Fibroblast of skin of right biceps (primary cell): ENCODE measurements at places on chromosomes 12 and 14.
A peak's percentile ranks its signal among the peaks of the same experiment; 100 is the strongest.

GRCh38 chr14:68137704-68138619 is 318.4 kb downstream of the RAD51B start:
- peak; percentile 96 for DNase-seq

- no peak for DNase-seq
Measured at GRCh38 chr12:6253278-6253677, 53.1 kb downstream of the CD9 start.

GRCh38 chr12:16012117-16012516 is 101.0 kb downstream of the DERA start:
- no peak for DNase-seq

GRCh38 chr12:101877806-101878242 is 444 bp downstream of the DRAM1 start:
- peak; percentile 19 for DNase-seq

DNA sequence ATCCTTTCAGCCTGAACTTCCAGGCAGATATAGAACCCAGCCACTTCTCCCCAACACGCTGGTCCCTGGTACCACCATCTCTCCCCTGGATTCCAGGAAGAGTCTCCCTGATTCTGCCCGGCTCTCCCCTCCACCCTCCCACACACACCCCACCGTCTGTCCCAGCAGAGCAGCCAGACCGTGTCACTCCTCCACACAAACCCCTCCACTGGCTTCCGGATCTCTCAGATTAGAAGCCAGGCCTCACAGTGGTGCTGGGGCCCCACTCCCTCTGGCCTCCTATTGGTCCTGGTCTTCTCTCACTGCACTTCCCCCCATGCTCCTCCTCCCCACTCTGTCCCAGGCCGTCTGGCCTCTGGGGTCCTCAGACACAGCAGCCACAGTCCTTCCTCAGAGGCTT is 52.4 kb upstream of the CDKN3 start:
- DNase-seq = no peak

GRCh38 chr14:61470961-61471293 is 149.5 kb downstream of the PRKCH start:
- no peak for DNase-seq

DNA sequence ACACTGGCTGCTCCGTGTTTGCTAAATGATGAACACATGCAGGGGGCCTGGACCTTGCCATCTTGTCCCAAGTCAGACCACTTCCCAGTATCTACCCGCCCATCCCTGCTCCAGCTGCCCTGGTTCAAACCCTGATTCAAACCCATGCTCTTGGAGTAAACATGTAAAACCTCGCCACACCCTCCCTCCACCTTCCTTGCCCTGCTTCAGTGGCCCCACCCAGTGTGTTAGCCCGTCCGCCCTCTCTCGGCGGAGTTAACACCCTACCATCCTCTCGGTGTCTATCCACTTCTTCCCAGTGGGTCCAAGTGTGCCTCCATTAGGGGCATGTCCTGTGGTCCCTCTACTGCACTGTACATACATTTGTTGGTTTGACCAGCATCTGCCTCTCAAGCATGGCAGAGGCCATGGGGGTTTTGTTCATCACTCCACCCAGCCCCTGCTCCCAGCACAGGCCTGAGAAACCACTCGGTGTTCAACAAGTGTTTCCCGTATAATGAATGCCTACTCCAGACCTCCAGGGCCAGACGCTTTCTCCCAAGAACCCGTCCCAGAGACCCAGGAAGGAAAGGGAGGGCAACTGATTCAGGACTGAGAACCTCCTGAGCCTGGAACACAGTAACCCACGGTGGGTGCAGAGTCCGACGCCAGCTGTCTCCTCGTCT is 37.1 kb downstream of the P2RX4 start:
- DNase-seq = no peak

DNA sequence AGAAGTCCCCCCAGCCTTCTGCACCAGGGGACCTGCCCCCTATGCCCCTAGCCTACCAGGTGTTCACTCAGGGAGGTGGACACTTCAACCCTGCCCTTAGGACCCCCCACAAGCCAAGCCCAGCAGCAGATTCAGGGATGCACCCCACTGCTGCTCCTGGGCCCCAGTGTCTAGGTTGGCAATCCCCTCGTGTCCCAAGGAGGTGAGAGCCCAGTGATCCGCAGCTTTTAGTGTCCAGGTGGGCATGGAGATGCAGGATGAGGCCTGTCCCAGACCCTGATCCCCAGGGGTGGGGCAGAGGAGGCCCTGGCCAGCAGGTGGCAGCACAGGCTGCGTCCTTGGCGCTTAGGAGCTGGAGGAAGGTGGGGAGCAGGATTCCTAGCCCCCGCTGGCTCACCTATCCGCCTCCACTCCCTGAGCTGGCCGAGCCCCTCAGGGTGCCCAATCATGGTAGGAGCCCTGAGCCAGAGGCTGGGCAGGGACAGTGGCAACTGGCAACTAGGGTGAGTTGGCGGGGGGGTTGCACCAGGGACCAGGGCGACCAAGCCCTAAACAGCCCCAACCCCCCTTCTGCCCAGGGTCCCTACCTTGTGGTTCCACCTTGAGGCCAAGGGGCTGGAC is 4.1 kb downstream of the CKB start:
- peak; percentile 46 for DNase-seq

DNA sequence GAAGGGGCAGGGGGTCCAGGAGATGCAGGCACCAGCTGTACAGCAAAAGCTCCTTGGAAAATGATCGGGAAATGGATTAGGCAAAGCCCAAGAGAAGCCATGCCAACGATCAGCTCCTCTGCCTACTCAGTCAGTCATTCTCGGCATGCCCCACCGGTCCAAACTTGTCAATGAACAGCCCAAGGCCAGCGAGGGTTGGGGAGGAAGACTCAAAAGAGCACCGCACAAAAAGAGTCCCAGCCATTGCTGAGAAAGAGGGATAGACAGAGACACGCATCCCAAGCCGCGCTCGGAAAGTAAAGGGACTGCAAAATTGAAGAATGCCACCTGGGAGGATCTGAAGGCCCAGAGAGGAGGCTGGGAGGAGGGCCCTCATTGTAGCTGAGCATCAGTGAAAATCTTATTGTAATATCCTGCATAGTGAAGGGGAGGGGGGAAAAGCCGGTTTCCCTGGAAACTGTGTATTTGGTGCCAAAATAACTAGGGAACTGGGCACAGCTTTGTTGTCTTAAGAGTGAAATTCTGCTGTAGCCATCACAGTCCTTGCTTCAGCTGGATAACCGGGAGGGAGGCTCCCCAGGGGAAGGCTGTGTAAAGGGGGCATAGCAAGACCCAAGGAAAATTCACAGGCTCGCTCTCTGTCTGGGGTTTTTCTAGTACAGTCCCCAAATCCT is 4.7 kb downstream of the KDM2B start:
- peak; percentile 42 for DNase-seq

GRCh38 chr12:57107456-57108155 is 3.6 kb downstream of the STAT6 start:
- no peak for DNase-seq

- DNase-seq = no peak
Measured at GRCh38 chr14:79575032-79575431, 636.3 kb downstream of the DIO2 start.

DNA sequence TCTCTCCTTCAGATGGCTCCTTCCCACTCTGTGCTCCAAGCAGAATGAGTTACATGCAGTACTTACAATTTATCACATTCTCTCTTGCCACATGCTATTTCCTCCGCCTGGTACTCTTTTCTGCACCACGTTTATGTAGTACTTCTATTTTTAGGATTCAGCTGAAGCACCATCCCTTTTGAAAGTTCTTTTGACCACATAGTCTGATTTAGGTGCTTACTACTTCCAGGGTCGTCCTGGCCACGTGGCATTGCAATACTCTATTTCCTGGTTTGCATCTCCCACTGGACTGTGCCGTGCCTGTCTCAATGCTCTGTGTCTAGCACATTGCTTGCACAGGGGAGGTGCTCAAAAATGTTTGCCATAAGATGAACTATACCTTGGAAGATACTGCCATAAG is 16.3 kb upstream of the TBC1D30 start:
- DNase-seq = no peak

DNA sequence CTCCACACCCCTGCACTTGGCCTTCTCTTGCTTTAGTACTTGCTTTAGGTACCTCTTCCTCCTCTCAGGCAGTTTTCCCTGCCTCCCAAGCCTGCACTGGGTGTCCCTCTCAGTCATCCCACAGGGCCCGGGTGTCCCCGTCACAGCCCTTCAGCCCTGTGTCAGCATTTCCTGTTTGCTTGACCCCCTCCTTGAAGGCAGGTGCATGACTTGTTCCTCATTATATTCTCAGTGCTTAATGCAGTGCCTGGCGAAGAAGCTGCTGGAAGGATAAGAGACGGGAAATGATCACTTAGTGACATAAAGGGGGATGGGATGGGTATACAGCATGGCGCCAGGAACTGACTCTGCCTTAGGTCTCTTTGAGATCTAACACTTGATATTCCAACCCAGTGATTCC is 61.5 kb downstream of the IQSEC3 start:
- no peak for DNase-seq

- no peak for DNase-seq
Measured at GRCh38 chr14:102969060-102969791, 46.8 kb downstream of the AMN start.

DNA sequence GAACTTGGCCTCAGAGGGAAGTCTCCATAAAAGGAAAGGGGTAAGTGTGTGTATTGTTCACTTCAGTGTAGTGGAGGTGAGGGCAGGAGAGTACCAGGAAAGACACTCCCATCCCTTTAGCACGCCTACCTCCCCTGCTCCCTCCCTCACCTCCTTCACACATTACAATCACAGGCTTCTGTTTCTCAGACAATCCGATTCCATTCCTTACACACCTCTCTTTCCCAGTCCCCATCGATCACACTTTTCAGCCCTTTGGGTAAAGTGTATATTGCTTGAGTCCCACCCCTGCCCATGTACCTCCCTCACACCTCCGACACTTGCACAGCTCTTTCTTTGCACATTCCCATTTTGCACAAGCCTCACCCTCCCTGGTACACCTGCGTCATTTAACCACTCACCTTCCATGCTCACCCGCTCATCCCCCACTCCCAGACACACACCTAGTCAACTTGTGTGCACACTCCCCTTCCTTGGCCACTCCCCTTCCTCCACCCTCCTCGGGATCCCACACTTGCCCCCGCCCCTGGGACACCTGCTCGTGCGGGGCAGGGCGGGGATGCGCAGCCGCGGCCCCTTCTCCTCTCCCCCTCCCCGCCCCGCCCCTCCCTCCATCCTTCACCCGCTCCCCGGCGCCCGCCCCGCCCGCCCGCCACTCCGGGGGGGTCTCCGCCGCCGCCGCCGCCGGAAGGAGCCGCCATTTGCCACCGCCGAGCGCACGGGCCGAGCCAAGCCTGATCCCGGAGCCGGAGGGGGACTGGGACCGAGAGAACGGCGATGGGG is at the start of gene MARCHF9:
Gene MARCHF9, plus strand, starts transcription at position 693 of the 783 bp plus-strand sequence. CDS start 426 bp downstream, outside the sequence.
- no peak for DNase-seq

DNA sequence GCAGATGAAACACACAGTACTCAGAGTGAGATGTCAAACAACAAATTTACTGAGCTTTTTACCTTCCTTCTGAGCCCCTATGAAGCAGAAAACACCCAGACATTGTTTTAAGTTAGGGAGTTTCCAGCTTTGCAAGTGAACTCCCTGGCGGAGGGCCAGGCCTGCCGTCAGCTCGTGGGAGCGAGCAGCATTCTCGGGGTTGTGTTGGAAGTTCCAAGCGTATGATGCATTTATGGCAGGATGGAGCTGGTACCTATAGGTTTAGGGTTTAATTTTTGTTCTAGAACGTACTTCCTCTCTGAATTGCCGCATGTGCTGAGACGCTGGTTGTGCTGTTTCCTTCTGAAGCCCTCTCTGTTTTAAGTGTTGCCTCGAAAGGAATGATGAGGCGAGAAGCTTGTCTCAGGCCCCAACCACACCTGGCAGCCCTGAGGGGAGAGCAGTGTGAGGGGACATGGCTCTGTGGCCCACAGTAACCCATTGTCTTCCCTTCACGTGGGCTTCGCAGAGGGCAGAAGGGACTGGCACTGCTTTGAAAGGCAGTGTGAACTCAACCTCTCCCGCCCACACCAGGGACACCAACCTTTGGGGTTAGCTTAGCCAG is 76.6 kb downstream of the SSPN start:
- peak; percentile 91 for DNase-seq

DNA sequence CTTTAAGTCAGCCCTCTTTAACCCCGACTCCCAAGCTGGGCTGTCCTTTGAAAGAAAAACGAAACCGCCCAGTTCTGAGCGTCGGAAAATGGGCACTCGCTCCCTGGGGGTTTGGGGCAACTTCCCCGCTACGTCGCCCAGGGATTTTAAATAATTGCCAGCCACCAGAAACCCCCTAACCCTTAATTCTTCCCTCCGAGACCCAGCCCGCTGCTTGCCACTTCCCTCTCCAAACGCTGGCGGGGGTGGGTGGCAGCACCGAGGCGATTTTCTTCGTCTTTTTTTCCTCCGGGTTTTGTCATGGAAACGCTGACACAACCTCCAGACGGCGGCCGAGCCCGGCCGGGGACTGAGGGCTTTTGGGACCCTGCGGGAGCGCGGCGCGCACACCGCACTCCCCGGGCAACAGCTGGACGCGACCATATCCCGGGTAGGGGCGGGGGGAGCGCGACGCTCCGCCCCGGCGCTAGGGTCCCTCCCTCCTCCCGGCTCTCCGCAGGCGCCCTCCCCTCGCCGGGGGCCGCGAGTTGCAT is at the start of gene CHST11:
Gene CHST11, plus strand, starts transcription at position 532 of the 533 bp plus-strand sequence.
- DNase-seq = peak; percentile 86

- DNase-seq = no peak
Measured at GRCh38 chr12:5514545-5514944, 82.6 kb downstream of the NTF3 start.

DNA sequence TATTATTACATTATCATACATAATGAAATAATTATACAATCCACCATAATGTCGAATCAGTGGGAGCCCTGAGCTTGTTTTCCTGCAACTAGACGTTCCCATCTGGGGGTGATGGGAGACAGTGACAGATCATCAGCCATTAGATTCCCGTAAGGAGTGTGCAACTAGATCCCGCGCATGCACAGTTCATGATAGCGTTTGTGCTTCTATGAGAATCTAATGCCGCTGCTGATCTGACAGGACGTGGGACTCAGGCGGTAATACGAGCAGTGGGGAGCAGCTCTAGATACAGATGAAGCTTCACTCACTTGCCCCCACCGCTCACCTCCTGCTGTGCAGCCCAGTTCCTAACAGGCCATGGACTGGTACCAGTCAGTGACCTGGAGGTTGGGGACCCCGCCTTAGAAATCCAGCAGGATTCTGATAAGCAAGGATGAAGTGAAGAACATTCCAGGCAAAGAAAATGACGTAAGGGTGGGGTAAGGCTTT is 204.6 kb downstream of the ETV6 start:
- DNase-seq = no peak

GRCh38 chr14:55665067-55665675 is 85.2 kb downstream of the KTN1 start:
- DNase-seq = peak; percentile 24

GRCh38 chr12:49055978-49056754 is 4.4 kb downstream of the KMT2D start:
- DNase-seq = peak; percentile 72

DNA sequence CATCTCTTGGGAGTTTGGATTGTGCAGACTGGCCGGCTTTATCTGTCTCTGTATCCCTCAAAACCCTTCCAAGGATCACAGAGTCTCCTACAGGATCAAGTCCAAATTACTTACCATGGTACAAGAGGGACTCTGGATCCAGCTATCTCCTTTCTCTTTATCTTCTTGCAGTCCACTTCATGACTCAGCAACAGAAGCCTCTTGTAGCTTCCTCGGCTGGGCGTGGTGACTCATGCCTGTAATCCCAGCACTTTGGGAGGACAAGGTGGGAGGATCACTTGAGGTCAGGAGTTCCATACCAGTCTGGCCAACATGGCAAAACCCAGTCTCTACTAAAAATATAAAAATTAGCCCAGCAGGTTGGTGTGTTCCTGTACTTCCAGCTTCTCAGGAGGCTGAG is 189.7 kb downstream of the BCAT1 start:
- DNase-seq = peak; percentile 44

- DNase-seq = peak; percentile 17
Measured at GRCh38 chr12:110688446-110689280, at the start of gene HVCN1. Gene HVCN1, minus strand, starts transcription at chr12:110689115. Its CDS starts 5,870 bp downstream, at chr12:110683245.

- DNase-seq = no peak
Measured at GRCh38 chr14:101815994-101816393, 54.5 kb downstream of the PPP2R5C start.
